Stimulated activated CD8-positive, alpha-beta memory T cell treated with anti-CD3 and anti-CD28 coated beads, Interleukin-4, amount 100 ng/mL, for 4 hours (primary cell): ENCODE measurements at places on chromosomes 7 and 10.

DNA sequence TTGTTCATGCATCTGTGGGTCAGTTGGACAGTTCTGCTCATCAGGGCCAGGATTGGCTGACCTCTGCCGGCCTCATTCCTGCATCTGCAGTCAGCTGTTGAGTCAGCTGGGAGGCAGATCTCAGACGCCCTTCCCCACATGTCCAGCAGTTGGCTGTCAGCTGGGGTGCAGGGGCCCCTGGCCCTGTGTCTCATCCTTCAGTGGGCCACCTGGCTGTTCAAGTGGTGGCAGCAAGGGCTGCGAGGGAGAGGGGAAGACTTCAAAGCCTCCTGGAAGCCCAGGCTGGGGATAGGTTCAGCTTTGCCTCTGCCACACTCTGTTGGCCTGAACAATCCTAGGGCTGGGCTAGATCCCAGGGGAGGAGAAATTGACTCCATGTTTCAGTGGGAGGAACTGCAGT is 33.2 kb downstream of the TACR2 start:
- no peak for DNase-seq

GRCh38 chr7:22445140-22445743 is 54.7 kb downstream of the STEAP1B start:
- DNase-seq, result no peak

DNA sequence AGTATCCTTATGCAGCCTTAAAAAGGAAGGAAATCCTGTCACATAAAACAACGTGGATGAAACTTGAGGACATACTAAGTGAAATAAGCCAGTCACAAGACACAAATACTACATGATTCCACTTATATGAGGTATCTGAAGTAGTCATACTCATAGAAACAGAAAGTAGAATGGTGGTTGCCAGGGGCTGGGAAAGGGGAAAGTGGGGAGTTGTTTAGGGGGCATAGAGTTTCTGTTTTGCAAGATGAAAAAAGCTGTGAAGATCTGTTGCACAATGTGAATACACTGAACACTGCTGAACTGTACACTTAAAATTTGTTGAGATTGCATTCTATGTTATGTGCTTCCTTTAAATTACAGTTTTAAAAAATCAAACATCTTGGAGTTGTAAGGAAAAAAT is 2.9 kb downstream of the NUP205 start:
- no peak for DNase-seq

GRCh38 chr10:22338931-22339330 is 6.4 kb upstream of the SPAG6 start:
- DNase-seq, result no peak

DNA sequence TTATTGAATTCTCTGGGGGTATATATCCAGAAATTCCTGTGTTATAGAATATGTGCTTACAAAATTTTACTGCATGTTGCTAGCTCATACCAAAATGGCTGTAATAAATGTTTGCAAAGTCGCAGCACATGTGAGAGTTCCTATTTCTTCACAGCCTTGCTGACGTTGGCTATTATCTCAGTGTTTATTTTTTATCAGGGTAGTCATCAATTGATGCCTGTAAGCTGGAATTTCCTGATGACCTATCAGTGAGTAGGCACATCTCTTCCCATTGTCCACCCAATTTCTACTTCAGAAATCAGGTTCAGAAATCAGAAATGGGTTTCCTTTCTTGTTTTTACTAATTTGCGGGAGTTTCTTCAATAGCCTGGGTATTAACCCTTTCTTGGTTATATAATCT is 268.1 kb upstream of the FZD8 start:
- no peak for DNase-seq

- no peak for DNase-seq
Measured at GRCh38 chr10:17737027-17737965, 14.7 kb upstream of the TMEM236 start.

DNA sequence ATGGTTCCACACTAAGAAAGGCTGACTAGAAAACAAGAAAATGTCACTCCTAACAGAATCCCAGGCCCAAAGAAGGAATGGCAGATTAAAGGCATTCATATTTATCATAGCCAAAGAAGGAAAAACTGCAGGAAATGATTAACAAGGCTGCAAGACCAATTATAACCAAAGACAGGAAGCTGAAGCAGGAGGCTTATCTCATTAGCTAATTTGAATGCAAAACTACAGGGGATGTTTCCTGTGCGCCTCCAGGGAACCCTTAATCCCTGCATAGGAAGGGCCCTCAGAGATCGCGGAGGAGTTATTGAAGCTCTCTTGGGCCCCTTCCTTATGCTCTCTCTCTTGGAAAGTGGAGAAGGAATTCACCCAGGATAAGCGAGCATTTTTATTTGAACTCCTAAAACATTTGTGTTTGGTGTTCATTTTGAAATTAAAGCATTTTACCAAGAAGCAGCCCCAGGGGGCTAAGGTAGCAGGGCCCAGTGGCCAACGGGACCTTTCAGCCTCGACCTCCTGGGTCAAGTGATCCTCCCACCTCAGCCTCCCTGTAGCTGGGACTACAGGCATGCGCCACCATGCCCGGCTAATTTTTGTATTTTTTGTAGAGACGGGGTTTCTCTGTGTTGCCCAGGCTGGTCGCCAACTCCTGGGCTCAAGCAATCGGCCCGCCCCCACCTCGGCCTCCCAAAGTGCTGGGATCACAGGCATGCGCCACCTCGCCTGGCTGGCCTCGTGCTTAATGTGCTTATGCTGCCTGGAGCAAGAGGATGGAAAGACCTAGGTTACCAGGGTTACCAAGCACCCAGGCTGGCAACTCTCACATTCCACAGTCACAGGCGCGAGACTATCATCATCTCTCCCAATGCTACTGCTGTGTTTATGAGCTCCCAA is 24.1 kb upstream of the PROSER2 start:
- no peak for DNase-seq

DNA sequence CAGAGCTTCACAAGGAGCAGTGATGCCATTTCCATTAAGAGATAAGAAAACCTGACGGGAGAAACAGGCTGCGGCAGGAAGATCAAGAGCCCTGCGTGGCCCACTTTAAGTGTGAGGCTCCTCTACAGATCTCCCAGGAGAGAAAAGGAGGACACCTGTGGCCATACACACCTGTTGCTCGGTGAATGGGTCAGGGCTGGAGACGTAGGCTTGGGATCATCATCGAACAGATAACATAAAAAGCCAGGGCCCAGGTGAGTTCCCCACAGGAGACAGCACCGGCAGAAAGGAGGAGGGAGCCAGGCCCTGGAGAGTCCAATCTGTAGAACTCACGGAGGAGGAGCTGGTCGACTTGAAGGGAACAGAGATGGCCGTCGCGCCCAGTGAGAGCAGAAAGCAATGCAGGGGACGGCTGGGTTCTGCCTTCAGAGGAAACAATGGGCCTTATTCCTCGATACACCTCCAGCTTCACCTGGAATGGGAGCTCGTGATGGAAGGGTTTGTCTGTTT is 556.8 kb downstream of the DNAJB6 start:
- no peak for DNase-seq

GRCh38 chr10:94276140-94276539 is 86.6 kb downstream of the NOC3L start:
- DNase-seq, result no peak

DNA sequence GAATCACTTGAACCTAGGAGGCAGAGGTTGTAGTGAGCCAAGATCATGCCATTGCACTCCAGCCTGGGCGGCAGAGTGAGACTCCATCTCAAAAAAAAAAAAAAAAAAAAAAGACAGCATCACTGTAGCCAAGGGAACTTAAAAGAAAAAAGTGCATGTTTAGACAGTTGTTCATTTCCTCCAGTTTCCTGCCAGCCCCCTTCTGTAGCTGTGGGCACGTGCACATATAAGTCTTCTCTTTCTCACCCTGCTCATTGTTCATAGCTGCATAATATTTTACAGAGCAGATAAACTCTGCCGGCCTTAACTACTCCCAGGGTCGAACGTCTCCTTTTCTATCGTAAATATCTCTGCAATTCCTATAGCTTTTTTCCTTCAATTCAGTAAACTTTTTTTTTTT is 132.6 kb downstream of the LHPP start:
- no peak for DNase-seq

DNA sequence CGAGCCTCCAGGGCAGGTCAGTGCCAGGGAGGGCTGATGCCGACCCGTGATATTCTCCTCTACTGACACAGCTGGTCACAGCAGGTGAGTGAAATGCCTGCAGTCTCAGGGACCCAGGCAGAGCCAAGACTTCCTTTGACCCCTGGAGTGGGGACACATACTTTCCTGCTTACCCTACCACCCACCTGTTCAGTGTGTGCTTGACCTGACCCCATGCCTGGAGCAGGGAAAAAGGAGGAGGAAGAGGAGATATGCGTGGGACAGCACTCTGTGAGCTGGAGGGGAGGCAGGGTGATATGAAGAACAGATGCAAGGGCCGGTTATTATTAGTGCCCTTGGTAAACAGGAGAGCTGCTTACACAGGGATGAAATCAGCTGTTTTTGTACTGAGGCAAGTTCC is 40.8 kb upstream of the WIPF3 start:
- DNase-seq, result no peak

- no peak for DNase-seq
Measured at GRCh38 chr7:74219416-74219815, 9.6 kb downstream of the LAT2 start.

DNA sequence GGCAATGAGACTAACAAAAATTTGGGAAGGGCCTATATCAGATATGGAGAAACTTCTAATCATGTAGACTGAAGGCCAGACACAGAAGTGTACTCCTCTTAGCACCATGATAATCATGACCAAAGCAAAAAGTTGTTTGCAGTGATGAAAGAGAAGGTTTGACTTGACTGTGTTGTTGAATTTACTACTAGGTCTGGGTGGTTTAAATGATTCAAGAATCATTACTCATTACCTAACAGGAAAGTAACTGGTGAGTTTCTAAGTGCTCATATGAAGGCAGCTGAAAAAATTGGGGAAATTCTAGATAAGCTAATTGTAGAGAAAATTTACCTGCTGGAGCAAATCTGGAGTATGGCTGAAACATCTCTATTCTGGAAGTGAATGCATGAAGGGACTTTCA is 451.5 kb upstream of the SORCS1 start:
- DNase-seq, result no peak

- no peak for DNase-seq
Measured at GRCh38 chr7:76047305-76047810, 442 bp downstream of the STYXL1 start.

- no peak for DNase-seq
Measured at GRCh38 chr10:31721096-31721495, 207.5 kb downstream of the ARHGAP12 start.

DNA sequence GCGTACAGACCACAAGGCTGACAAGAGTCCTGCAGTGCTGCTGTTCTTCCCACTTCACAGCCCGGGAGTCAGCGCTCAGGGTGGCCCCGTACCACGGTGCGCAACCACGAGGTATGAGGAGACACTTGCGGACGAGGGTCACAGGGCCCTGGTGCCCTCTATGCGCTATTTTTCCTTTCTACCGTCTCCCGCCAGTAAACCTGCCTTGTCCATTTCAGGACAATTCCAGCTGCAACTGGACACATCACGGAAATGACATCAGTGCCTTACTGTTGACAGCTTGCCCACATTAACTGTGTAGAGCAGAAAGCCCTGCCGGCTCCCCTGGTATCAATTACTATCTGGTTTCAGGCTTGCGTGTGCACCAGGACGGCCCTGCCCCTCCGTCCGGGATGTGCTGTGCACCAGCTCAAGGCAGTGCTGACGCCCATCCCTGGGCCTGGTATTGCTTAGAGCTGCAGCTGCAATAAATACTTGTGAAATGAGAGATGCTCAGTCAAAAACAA is 65.1 kb downstream of the ZRANB1 start:
- DNase-seq, result no peak

GRCh38 chr7:154674191-154674590 is 328.7 kb downstream of the PAXIP1 start:
- DNase-seq, result no peak

- no peak for DNase-seq
Measured at GRCh38 chr7:131357282-131357880, 29.7 kb downstream of the MKLN1 start.

- no peak for DNase-seq
Measured at GRCh38 chr7:494259-494687, 25.4 kb downstream of the PDGFA start.

GRCh38 chr7:38306171-38306570 is 32.7 kb upstream of the TARP start:
- no peak for DNase-seq

- no peak for DNase-seq
Measured at GRCh38 chr7:8699875-8700624, 266.6 kb downstream of the NXPH1 start.

GRCh38 chr10:94361171-94361794 is 1.5 kb downstream of the NOC3L start:
- no peak for DNase-seq

- DNase-seq, result no peak
Measured at GRCh38 chr7:90269163-90269562, 24.2 kb downstream of the CFAP69 start.

DNA sequence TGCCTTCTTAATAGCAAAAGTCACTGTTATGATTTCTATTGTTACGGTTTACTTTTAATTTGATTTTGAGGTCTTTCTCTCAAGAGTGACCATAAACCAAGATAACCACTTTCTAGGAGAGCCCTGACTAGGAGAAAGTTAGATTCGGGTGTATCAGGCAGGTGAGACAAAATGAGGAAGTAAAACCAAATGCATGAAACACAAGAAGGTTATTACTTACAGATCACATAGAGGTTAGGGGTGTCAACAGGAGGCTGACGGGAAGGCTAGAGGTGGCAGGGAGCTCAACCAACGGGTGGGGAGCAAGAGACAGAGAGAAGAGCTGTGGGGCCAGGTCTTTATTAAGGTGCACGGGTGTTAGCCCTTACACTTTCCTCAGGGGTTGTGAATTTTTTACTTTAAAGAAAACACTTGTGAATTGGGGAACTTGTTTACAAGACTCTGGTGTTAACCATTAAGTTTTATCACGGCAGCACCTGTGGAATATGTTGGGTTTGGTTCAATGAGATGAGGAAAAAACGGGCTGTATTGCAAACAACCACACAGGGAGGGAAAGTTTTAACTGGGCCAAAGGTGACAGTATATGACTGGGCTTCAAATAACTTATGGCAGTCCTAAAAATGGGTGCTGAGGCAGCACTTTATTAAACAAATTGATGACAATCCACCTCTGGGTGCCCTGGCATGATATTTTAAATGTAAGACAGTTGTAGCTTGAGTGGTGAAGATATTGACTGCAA is 154.9 kb downstream of the SDHAF3 start:
- DNase-seq, result no peak

DNA sequence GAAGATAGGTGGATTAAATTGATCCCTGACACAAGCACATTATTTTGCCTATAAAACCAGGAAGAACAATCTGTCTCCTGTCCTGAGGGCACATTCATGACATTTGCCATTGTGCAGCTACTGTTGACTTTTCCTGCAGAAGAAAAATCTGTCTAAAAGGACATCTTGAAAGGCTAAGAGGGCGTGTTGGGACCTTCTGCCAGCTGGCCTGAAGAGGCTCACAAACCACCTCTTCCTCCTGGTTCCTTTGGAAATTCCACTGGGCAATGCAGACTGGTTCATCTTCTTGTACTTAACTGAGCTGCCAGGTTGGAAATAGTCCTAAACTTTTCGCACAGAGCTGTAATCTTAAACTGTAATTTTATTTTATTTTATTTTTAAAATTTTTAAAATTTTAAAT is 35.7 kb upstream of the PIP start:
- DNase-seq, result no peak

- DNase-seq, result no peak
Measured at GRCh38 chr7:14839307-14839706, 63.2 kb downstream of the DGKB start.
